Fibroblast of villous mesenchyme (primary cell): ENCODE measurements at places on chromosomes 12 and 14. TPM values are rescaled to one million over a fixed set of nuclear protein-coding genes. Genes with fewer than 3 reads are reported as not detected.

The GRIP1 gene
- 0.32 and 1.7 TPM in 2 replicates for total RNA-seq

The LPAR5 gene
- total RNA-seq: not detected in 2 replicates

The NEUROD4 gene
- total RNA-seq: not detected in 2 replicates

The NR1H4 gene
- total RNA-seq: under 0.01 TPM in 1 of 2 replicates, not detected in the other

The WNT1 gene
- not detected in 2 replicates for total RNA-seq

The IL31 gene
- total RNA-seq: not detected in 2 replicates

The RFLNA gene
- 1.9 and 5.6 TPM in 2 replicates for total RNA-seq

The NDRG2 gene
- 1.3 TPM in 1 of 2 replicates, not detected in the other for total RNA-seq

The LRTM2 gene
- total RNA-seq: not detected in 2 replicates

The MFAP5 gene
- 0.86 and 4.8 TPM in 2 replicates for total RNA-seq

The DEPDC4 gene
- total RNA-seq: 0.64 and 1.7 TPM in 2 replicates

The GPR135 gene
- total RNA-seq: 3.9 and 6.5 TPM in 2 replicates

The KCNK10 gene
- total RNA-seq: not detected in 2 replicates

The MYF6 gene
- total RNA-seq: not detected in 2 replicates

The SDSL gene
- 3.5 and 5.2 TPM in 2 replicates for total RNA-seq

The POTEM gene
- not detected in 2 replicates for total RNA-seq

The TMEM63C gene
- under 0.01 TPM in 1 of 2 replicates, not detected in the other for total RNA-seq

The KRT6C gene
- total RNA-seq: not detected in 2 replicates

The PTCSC3 gene
- total RNA-seq: not detected in 2 replicates

The NGB gene
- not detected in 2 replicates for total RNA-seq

The GALNT8 gene
- under 0.01 TPM in 2 replicates for total RNA-seq

The HNRNPC gene
- 551 and 671 TPM in 2 replicates for total RNA-seq

The EEF1AKMT3 gene
- total RNA-seq: 6.9 and 8.1 TPM in 2 replicates

The HEBP1 gene
- 12.2 and 19.9 TPM in 2 replicates for total RNA-seq
